ENCODE measurements at places on chromosomes 7 and 10.

- DNase-seq = no peak
Measured at GRCh38 chr10:113933894-113934532, 79.6 kb downstream of the NHLRC2 start.

- DNase-seq = no peak
Measured at GRCh38 chr7:47322731-47323130, 259.2 kb downstream of the TNS3 start.

- DNase-seq = peak; percentile 11
Measured at GRCh38 chr10:12782537-12782936, 219.0 kb downstream of the CCDC3 start.

DNA sequence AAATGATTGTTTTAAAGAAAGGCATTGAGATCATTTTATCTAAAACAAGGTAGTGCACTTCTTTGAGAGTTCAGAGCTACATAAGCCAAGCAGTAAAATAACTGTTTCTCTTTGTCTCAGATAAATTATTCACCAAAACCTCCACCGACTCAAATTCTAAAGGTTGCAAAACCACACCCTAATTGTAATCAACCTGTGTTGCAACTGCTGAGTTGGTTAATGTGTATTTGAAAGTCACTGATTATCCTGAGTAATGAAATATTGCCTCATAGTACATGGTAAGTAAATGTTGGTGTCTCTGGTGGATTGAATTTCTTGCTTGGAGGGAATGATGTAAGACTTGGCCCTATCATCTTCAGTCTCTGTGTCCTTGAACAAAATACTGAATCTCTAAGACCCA lies 35.9 kb upstream of the CYP2C9 start:
- no peak for DNase-seq

DNA sequence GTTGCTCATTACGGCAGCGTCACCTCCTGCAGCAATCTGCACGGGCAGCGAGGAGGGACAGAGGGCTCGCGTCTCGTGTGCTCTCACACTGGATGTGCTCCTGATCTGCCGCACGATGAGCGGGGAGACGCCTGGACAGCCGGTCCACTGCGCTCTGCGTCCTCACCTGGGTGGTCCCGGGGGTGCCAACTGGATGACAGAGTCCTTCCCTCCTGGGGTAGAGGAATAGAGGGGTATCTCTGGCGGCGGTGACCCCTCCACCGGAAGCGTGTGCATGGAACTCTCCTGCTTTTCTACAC lies 3.4 kb downstream of the FAM20C start:
- no peak for DNase-seq

DNA sequence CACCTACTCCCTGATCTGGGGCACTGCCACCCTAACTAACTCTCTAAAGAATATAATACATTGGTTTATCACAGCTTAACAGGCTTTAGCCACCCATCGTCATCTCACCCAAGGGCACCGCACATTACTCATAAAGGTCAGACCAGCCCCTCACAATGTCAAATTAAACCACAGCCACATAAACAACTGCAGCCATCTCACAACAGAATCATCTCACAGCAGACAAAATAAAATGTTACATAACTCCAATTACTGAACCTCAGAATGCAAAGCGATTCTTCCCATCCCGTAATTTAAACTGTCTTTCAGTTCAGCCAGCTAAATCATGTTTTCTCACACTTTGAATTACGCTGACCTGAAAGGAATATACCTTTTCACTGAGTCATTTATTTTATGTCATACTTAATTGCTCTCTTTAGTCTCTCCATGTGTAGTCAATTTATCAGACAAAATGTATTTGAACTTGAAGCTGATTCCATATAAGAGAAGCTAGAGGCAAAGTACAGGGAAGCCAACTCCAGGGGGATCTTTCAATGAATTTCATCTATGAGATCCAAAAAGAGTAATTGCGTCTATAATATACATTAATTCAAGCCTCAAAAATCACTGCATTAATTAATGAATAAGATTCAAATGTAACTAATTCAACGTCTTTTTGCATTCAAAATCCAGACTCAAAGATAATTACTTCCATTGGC lies 96.9 kb upstream of the NEBL start:
- DNase-seq = no peak

- no peak for DNase-seq
Measured at GRCh38 chr10:73906524-73907447, 4.1 kb upstream of the PLAU start.

- no peak for DNase-seq
Measured at GRCh38 chr7:26858241-26858715, 6.1 kb downstream of the SKAP2 start.

- DNase-seq = no peak
Measured at GRCh38 chr7:127948930-127949329, 82.3 kb downstream of the LRRC4 start.

GRCh38 chr10:125082881-125083575 lies 77.3 kb downstream of the CTBP2 start:
- DNase-seq = no peak

DNA sequence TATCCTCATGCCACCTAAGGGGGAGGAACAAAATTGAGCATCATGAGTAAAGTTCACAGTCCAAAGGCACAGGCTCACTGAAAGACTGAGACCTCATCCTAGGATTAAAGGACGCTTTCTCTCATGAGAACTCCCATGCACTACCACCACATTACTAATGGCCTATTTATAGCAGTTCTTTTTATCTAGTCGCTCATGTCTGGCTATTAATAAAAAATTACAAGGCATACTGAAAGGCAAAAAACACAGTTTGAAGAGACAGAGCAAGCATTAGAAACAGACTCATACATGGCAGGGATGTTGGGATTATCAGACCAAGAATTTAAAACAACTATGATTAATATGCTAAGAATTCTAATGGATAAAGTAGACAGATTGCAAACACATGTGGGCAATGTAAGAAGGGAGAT lies 46.0 kb upstream of the CDK13 start:
- no peak for DNase-seq

DNA sequence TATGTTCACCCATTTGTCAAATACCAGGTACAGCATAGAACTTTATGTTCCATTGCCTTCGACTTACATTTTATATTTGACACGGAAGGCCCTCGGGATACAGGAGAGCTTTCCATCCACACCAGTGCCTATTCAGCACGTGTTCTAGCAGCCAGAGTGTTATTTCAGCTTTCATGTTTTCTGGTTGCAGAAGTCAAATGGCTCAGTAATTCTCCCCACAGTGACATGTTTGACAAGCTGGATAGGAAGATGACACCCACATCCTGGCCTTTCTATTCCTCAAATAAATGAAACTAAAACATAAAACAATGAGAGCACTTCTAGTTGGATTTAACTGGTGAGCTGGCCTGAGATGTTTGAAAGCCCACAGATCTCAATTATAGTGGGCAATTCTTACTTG lies 173.4 kb downstream of the SORCS1 start:
- DNase-seq = no peak

DNA sequence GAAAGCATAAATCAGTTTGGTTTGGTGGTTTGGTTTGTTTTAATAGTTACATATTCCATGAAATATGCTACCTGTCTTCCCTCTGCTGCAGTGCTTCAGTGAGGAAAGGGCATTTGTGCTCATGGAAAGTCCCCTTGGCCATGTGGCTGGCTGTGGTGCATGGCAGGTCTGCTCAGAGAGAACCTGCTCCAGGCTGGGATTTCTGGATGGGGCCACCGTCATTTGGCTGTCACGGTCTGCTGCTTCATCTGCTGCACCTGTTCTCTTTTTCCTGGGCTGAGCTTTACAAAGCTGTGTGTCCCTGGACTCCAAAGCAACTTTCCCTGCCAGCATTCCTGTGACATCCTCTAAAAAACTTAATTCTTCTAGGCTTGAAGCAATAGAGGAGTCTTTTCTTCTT lies 8.9 kb downstream of the CDK14 start:
- no peak for DNase-seq

GRCh38 chr7:54798530-54798929 lies 39.5 kb upstream of the SEC61G start:
- no peak for DNase-seq

- DNase-seq = peak; percentile 10
Measured at GRCh38 chr10:83680470-83680891, 458.8 kb upstream of the GHITM start.

GRCh38 chr7:130365088-130365487 lies 15.2 kb upstream of the CPA1 start:
- no peak for DNase-seq

DNA sequence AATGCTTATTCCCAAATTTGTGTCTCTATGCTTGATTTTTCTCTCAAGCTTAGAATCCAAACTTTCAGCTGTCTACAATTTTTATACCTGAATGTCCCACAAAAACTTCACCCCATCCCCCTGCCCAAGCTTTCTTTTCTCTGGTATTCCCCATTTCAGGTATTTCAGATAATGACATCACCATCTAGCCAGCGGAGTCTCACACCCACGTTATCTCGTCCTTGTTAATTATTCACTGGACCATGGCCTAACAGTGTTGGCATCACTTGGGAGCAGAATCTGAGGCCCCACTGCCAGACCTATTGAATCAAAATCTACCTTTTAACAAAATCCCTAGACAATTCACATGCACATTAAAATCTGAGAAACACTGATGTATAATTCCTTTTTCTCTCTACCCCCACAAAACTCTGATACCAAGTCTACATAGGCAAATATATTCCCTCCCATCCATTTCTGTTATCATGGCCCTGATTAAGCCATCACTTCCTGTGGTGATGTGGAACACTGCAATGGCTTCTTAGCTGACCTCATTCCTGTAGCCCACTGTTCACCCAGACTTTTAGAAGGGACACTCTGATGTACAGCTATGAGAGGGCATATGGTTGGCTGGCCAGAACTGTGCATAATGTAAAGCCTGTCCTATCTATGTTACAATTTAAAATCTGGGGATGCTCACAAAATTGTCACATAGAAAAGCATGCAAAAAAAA lies 31.4 kb downstream of the ZNF438 start:
- DNase-seq = no peak

DNA sequence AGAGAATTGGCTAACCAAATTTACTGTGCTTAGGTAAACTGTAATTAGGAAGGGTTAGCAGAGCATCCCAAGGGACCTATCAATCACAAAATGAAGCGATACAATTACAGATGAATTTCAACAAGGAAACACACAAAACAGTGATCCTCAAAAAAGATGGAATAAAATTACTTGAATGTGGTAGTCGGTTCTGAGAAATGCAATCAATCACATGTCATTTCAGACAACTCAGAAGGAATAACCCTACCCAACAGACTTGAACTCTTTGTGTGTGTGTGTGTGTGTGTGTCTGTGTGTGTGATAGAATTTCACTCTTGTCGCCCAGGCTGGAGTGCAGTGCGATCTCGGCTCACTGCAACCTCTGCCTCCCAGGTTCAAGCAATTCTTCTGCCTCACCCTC lies 43.5 kb downstream of the ST8SIA6 start:
- DNase-seq = no peak

DNA sequence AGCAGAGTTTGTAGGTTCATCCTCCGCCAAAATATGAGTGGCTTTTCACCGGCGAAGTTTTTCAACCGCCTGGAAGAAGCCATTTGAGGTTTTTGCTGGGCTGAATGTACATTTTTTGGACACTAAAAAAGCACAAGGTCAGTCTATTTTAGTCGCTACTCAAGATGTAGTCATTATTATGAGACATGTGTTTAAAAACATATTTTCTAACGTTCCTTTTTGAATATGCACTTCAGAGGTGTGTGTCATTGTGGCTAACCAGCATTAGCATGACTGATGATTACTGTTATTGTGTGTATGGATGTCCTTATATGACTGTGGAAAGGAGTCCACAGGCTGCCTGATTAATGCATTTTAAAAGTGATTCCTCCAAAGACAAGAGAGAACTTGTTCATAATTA lies 605.4 kb downstream of the INHBA start:
- DNase-seq = no peak

- no peak for DNase-seq
Measured at GRCh38 chr7:55099066-55099820, 80.4 kb downstream of the EGFR start.

DNA sequence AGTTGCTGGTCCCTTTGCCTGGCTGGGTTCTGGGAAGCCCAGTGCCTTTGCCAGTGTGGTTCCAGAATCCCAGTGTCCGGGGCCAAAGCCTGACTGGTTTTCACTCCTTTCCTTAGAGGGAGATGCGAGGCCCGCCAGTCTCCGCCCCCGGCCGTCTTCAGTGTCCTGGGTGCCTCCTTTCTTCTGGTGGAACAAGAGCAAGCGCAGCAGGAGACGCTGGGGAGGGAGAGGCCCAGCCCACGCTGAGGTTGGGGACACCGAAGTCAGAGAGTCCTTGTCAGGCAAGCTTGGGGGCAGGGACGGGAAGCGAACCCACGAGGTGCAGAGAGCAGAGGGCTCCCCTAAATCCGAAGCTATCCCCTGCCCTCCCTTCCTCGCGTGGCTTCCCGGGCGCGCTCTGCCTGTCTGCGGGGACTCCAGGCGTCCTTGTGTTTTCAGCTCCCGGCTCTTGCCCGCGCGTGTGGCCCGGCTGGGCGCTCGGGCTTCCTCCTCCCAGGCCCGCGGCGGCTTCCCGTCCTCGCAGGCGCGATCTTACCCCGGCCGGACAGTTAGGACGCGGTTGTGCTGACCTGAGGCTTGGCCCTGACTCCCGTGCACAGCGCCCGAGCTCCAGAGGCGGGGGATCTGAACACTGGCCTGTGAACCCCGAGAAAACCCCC lies 60.6 kb upstream of the UBE3C start:
- no peak for DNase-seq

DNA sequence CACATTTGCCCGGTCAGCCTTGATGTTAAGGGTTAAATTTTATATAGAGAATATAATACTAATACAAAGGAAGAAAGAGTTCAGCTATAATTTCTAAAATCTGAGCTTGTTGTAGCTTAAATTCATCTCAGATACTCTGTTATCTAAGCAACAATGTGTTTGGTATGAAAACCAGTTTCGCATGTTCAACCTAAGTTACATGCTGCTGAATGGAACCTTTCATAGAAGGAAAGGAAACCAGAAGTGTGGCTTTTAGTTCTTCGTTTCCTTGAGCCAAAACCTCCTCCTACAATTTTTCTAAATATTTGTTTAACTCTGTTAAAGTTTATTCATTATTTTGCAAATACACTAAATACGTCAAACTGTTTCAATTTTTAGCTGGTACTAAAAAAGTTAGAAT lies 18.5 kb downstream of the AGR2 start:
- no peak for DNase-seq

GRCh38 chr7:49483142-49483541 lies 290.3 kb upstream of the VWC2 start:
- no peak for DNase-seq

- DNase-seq = peak; percentile 51
Measured at GRCh38 chr7:139635526-139636302, 112.2 kb downstream of the CLEC2L start.

DNA sequence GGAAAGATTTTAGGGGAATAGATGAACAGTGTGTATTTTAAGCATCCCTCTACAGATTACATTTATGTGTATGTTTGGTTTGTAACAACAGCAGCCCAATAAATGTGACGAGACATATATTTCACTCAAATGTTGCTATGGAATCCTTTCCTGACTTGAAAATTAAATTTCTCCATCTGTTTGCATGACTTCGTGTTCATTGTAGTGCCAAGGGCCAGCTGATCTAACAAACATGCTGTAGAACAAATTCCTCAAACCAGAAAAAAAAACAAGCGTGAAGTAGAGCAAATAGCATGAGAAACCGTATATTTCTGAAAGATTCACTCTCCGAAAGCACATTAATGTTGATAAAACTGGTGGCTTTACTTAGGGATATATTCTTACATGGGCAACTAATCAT lies 87.8 kb downstream of the NRCAM start:
- DNase-seq = no peak

- no peak for DNase-seq
Measured at GRCh38 chr10:11824825-11825224, 1.7 kb downstream of the PROSER2 start.

GRCh38 chr7:37320848-37321468 lies 127.7 kb downstream of the ELMO1 start:
- DNase-seq = no peak
